Stimulated activated CD4-positive, alpha-beta T cell treated with anti-CD3 and anti-CD28 coated beads, TNF-alpha, amount 100 ng/mL, for 24 hours (primary cell): ENCODE measurements at places on chromosomes 4 and X.

GRCh38 chr4:4461850-4462249 is 74.9 kb downstream of the NSG1 start:
- no peak for DNase-seq

DNA sequence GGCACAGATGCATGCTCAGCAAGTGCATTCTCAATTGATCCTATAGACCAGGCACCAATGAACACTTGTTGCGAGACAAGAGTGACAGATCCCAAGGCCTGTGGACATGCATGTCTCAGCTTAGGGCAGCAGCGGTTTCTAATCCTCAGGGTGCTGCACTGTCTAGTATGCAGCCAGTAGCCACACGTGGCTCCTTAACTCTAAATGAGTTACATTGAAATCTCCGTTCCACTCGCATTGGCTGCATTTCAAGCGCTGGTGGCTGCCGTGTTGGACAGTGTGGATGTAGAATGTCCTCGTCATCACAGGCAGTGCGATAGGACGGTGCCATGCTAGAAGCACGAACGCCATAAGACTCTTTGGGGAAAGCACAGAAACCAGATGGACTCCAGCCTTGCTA is 24.0 kb upstream of the AFAP1 start:
- no peak for DNase-seq

DNA sequence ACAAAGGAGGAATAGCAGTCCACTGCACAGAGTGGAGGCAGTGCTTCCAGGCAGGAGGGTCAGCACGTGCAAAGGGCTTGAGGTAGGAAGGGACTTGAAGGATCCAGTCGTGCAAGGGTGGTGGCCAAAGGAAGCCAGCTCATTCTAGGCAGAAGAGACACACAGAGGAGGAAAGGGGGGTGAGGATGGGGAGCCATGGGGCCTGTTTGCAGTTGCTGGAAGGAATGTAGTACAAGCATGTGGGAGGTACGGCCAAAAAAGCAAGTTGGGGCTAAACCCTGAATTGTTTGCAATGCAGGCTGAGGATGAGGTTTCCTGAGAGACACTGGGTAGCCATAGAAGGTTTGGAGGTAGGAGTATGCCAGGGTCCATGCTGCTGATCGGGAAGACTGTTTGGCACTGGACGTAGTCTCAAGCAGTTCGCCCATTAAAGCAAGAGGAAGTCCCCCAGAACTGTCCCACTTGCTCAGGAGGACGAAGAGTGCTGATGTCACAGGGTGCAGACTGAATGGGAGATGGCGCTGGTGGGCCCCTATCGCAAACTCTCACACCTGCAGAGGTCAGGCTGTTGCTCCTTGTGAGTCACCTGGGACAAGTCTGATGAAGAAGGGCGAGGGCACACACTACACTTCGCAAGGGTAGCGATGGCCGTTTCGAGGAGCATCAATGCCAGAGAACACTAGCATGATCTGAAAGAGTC is 9.1 kb upstream of the MAN2B2 start:
- no peak for DNase-seq

DNA sequence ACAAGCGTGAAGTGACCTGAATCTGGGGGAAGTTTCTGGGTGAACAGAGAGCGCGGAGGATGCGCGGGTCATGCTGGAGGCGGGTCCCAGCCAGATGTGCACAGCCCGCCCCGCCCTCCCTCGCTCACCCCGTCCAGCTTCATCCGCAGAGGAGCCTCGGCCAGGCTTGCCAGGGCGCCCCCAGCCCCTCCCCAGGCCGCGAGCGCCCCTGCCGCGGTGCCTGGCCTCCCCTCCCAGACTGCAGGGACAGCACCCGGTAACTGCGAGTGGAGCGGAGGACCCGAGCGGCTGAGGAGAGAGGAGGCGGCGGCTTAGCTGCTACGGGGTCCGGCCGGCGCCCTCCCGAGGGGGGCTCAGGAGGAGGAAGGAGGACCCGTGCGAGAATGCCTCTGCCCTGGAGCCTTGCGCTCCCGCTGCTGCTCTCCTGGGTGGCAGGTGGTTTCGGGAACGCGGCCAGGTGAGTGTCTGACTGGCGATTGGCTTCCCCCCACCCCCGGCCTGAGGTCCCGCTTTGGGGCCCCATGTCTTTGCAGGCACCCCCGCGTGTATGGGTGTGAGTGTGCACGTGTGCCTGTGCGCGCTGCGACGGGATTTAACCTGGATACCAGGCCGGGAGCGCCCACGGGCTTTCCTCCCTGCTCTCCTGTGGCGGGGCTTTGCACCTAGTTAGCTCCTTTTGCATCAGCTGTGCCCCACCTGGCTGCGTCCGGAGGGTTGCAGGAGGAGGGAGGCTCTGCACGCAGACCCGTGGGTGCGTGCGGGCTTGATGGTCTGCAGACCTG is at the start of gene EGFL6:
Gene EGFL6, plus strand, starts transcription at position 123 of the 782 bp plus-strand sequence. Its CDS starts 261 bp downstream, at position 384.
- DNase-seq, result no peak

- peak; percentile 54 for DNase-seq
Observed at GRCh38 chrX:69222103-69223090, 57.1 kb upstream of the PJA1 start.

GRCh38 chrX:37883196-37883595 is 35.8 kb upstream of the DYNLT3 start:
- DNase-seq, result no peak

DNA sequence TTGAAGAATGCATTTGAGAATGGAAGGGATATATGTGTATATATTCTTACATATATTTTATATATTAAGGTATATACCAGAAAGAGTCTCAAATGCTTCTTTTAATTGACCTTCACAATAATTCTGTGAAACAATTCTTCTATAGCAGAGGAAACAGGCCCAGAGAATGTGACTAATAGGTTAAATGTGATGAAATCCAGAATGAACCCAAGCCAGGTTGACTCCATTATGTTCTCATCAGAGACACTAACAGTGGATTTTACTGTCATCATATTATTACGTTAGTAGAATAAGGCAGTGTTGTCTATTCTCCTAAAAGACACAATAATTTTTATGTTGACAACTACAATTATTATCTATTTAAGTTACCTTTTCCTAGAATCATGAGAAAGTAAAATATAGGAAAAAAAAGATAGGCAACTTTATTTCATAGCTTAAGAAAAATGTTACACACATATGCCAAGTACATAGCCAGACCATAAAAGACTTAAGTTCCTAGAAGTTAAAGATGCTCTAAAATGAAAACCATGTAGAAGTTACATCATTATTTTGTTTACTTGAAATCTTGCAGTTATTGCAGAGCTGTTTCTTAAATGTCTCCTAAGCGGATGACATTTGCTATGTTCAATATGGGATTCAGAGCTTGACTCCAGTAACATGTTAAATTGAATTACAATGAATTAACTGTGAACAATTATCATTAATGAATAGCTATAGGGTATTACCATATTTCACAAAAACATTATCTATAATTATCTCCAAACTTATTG is 56.2 kb upstream of the ANKRD50 start:
- no peak for DNase-seq

GRCh38 chr4:188300385-188300784 is 161.1 kb downstream of the TRIML1 start:
- no peak for DNase-seq

DNA sequence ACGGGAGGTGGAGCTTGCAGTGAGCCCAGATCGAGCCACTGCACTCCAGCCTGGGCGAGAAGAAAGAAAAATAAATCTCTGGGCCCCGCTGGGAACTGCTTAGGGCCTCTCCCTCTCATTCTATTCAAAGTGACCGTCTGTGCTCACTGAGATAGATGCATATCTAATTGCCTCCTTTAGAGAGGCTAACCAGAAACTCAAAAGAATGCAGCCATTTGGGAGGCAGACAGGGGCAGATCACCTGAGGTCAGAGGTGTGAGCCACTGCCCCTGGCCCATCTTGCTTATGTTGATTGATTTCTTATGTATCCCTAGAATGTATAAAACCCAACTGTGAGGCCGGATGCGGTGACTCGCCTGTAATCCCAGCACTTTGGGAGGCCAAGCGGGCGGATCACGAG is 6.2 kb upstream of the CSF2RA start:
- DNase-seq, result no peak

GRCh38 chrX:140848800-140849199 is 139.2 kb downstream of the LINC00632 start:
- DNase-seq, result no peak

DNA sequence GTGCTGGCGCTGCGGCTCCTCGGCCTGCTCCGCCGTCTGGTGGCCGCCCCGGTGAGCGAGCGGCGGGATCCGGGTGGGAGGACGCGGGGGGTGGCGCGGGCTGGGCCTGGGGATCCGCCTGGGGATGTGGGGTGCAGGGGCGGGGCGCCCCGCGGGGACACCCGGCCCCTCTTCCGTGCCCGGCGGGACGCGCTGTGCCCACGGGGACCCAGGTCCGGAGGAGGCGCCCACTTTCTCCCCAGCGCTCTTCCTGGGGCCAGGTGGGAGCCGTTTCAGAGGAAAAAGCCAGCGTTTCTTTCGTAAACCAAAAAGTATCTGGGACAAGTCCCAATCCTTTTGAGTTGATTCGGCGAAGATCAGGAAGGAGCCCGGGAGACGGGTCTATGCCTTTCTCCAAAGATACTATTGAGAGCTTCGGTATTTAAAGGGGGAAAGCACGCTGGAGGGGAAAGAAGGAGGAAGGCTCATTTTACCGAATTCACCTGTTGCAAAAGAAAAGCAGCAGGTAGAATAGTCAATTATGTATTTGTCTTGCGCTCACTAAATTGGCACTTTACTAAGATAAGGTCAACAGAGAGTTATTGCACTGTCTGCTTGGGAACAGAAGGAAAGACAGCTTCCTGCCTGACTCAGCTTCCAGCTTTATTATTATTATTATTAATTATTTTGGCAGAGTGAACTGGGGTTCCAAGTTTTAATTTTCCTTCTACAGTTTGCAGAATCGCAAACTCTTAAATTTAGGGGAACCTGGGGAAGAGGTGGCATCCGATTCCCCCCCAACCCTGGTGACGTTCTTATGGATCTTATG is 81.5 kb upstream of the CD99 start:
- no peak for DNase-seq

DNA sequence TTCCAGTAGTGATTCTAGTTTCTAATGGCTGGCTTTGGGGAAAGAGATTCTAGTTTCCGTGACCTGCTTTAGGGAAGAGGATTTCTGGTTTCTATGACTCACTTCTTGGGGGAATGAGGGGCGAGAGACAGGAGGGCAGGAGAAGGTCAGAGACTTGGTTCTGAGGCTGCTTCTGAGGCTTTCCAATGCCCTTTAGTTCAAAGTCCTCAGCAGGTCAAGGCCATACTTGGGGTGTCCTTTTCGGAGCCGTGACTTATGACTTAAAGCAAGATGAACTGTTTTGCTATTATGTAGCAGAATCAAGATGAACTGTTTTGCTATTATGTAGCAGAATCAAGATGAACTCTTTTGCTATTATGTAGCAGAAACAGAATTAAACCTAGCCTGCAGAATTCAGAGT is 52.2 kb upstream of the TLR3 start:
- no peak for DNase-seq

- no peak for DNase-seq
Observed at GRCh38 chr4:23962462-23962861, 72.6 kb upstream of the PPARGC1A start.

DNA sequence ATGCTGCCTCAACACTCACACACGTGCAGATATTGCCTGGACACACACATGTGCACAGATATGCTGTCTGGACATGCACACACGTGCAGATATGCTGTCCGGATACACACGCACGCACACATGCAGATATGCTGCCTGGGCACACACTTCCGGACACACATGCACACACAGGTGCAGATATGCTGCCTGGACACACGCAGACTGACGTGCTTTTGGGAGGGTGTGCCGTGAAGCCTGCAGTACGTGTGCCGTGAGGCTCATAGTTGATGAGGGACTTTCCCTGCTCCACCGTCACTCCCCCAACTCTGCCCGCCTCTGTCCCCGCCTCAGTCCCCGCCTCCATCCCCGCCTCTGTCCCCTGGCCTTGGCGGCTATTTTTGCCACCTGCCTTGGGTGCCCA is 14.7 kb downstream of the FGFRL1 start:
- peak; percentile 58 for DNase-seq

GRCh38 chr4:6957148-6957520 is 47.5 kb downstream of the TBC1D14 start:
- no peak for DNase-seq

DNA sequence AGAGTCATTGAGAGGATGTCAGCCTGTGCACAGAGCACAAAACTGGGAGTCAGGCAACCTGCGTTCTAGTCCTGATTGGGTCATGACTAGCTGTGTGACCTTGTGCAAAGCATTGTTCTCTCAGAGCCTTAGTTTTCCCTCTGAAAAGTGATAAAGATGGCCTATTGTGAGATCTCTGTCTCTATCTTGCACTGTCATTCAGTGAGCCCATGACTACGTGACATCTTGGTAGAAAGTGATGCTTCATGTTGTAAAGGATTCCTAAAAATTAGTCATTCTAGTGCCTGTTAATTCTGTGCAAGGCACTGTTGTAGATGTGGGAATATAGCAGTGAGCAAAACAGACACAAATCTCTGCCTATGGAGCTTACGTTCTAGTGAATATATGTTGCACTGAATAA is 2.5 kb downstream of the PGRMC1 start:
- no peak for DNase-seq

- no peak for DNase-seq
Observed at GRCh38 chrX:38142610-38143009, 78.1 kb downstream of the SRPX start.

GRCh38 chr4:124803026-124803425 is 90.5 kb upstream of the ANKRD50 start:
- DNase-seq, result no peak

GRCh38 chrX:19017271-19017670 is 33.4 kb upstream of the PHKA2 start:
- no peak for DNase-seq

DNA sequence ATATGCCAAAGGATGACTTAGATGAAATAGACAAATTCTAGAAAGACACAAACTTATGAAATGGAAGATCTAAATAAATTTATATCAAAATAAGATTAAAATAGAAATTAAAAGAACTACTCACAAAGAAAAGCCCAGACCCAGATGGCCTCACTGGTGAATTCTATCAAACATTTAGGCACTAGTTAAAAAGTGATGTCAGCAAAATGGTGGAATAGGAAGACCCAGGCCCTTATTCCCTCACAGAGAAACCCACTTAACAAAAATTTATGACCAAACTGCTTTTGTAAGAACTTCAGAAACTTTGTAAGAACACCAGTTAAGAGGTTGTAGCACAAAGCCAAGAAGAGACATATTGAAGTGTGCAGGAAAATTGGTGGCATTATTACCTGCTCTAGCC is 129.5 kb downstream of the GATB start:
- DNase-seq, result no peak

DNA sequence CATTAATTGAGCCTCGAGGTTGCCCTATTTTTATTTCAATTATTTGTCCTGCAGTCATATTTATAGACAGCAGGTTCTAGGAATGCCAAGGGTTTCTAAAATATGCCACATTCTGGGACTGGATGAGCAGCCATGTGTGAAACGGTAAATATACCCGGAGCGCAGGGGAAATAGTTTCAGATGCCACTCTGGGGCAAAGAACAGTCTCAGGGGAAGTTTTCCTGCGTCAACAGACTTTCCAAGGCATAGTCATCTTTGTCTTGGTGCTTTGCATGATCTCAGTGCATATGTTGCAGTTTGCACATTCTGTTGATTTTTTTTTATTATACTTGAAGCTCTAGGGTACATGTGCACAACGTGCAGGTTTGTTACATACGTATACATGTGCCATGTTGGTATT is 71.0 kb downstream of the GPAT3 start:
- no peak for DNase-seq
